ENCODE measurements at places on chromosomes 16 and 17.
A peak's percentile ranks its signal among the peaks of the same experiment; 100 is the strongest.

GRCh38 chr16:3058139-3059030 is 7.1 kb upstream of the IL32 start:
- peak; percentile 43 for DNase-seq

GRCh38 chr16:77068402-77068801 is 122.6 kb upstream of the MON1B start:
- no peak for DNase-seq

- no peak for DNase-seq
These were observed 3.4 kb downstream of the SPNS1 start for GRCh38 chr16:28977703-28978662.

- no peak for DNase-seq
These were observed 115.8 kb downstream of the MSI2 start for GRCh38 chr17:57372156-57372555.

All from stimulated activated CD4-positive, alpha-beta T cell treated with anti-CD3 and anti-CD28 coated beads, Interleukin-15, amount 100 ng/mL, for 48 hours (primary cell).